NK-92 treated with Interleukin-12 subunit alpha and Interleukin-12 subunit beta, amount 100 ng/mL, for 24 hours (cell line): ENCODE measurements at places on chromosomes 2 and 18.

- DNase-seq: no peak
Observed at GRCh38 chr2:230944757-230945372, 19.8 kb upstream of the GPR55 start.

DNA sequence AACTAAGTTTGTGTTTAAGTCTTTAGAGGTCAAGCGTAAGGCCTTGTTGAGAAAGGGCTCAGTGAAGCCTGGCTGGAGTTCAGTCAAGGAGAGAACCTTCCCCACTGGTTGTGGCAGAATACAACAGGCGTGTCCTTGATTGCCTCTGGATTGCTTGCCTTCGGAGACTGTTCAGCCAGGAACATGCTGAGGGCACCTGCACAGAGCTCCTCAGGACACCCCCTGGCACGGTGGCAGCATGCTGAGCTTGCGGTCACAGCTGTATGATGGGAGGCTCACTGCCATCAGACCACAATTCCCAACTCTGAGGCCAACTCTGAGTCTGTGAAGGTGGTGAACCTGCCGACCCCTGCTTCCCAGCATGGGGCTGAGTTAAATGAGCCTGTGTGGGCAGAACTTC, 130.0 kb downstream of the LPIN1 start:
- no peak for DNase-seq

DNA sequence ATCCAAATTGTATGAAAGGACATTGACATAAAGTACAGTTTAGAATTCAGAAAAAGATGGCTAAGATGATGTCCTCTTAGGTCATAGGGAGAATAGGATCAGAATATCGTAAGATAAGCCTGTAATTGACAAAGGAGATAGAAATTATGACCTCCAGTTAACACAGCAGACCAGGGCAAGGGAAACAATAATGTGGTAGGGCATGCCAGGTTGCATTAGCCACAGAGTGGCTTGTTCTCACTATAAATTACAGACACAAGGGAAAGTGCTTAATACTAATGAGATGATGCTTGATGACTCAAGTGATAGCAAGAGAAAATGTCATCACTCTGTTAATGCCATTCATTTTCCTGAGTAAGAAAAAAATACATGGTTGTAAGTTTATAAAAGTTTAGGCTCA, 48.9 kb upstream of the LRP1B start:
- no peak for DNase-seq

GRCh38 chr2:101698014-101698843, 722 bp downstream of the MAP4K4 start:
- DNase-seq: no peak

- no peak for DNase-seq
Observed at GRCh38 chr2:37865640-37866039, 59.4 kb upstream of the RMDN2 start.

DNA sequence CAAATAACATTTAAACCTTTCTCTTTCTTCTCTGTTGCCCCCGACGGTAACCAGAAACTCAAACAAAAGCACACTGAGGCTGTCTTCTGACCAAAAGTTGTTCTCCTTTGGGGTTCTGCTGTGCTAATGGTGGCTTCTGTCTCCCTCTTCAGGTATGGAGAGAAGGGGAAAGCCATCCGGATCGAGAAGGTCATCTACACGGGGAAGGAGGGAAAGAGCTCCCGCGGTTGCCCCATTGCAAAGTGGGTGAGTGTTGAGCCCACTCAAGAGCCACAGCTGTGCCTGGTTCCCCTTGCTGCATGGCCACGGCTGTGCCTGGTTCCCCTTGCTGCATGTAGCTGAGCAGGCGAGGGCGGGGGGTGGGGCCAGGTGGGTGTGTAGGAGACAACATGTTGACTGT, 67.4 kb downstream of the BOLA3 start:
- no peak for DNase-seq

- DNase-seq: no peak
Observed at GRCh38 chr2:22282916-22283315, 1102.1 kb upstream of the KLHL29 start.

- no peak for DNase-seq
Observed at GRCh38 chr2:9809064-9809356, 34.3 kb upstream of the TAF1B start.

- DNase-seq: no peak
Observed at GRCh38 chr2:5985536-5986385, 293.6 kb downstream of the SOX11 start.

DNA sequence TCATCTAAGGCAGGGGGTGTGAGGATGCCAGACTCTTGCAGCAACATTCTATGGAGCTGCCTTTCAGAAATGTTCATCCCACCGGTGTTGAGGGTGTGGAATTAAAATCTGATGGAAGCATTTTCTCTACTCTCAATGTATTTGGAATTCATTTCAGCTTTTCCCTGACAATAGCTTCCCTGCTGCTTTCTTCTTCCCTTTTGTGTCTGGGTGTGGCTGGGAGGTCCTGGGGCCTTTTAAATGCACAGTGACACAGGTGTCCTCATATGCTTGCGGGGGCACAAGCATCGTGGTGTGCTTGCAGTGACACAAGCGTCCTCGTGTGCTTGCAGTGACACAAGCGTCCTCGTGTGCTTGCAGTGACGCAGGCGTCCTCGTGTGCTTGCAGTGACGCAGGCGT, 43.4 kb upstream of the ASB18 start:
- DNase-seq: no peak

- no peak for DNase-seq
Observed at GRCh38 chr2:69165091-69165880, 152.3 kb downstream of the ANTXR1 start.

DNA sequence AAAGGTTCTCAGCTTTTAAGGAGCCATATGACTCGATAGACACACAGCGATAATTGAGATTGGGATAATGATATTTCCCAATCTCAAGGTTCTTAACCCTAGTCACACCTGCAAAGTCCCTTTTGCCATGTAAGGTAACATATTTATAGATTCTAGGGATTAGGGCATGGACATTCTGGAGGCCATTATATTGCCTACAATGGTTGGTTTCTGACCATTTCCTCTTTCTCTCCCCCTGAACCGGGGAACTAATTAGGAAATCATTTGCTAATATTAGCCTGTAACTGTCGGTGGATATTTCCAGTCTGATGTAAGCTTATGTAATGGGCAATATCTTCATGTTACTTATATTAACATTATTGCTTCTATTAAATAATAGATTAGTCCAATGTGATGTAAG, 40.8 kb upstream of the ARHGAP15 start:
- no peak for DNase-seq

- no peak for DNase-seq
Observed at GRCh38 chr18:52344881-52345280, 4.9 kb downstream of the DCC start.

DNA sequence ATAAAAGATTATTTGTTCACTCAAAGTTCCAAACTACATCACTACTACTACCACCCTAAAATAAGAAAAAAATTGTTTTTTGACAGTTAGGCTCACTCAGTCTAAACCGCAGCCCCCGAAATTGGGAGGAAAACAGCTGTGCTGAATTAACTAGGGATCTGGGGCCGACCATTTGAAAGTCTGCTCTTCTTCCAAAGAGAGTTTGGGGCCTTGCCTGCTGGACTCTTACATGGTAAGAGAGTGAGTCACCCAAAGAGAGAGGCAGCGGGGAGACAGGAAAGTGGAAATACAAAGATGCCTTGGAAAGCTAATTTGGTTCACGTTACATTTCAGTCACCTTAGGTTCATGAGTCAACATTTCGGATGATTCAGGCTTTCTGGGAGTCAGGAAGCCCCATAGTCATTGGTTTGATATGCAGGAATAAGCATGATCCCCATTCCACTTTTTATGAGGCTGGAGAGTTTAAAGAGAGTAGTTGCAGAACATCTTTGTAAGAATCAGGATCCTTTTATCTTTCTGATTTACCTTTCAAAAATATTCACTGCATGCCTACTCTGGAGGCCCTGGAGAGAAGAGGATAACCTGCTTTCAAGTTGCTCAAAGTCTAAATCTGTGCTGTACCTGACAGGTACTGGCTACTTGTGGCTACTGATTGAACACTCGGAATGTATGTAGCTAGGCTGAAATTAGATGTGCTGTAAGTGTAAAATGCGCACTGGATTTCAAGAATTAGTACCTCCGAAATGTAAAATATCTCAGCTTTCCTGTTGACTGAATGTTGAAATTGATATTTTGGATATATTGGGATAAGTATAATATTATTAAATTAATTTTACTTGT, 995 bp upstream of the RTN4 start:
- peak; percentile 8 for DNase-seq

- DNase-seq: peak; percentile 45
Observed at GRCh38 chr18:23918395-23919032, 96.0 kb upstream of the TTC39C start.

DNA sequence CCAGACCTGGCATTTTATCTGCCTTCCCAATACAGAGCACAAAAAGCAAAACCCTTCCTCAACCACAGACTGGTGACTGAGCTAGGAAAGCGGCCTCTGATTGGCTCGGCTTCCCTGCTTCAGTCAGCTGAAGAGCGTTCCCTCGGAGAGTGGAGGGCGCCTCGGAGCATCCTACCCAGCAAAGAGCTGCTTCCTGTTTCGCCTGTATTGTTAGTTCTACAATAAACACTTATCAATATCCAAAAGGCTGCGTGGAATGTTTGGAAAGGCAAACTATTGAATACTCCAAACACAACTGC, 125.0 kb downstream of the CACNB4 start:
- no peak for DNase-seq

GRCh38 chr2:207230261-207231105, 64.7 kb upstream of the KLF7 start:
- no peak for DNase-seq

DNA sequence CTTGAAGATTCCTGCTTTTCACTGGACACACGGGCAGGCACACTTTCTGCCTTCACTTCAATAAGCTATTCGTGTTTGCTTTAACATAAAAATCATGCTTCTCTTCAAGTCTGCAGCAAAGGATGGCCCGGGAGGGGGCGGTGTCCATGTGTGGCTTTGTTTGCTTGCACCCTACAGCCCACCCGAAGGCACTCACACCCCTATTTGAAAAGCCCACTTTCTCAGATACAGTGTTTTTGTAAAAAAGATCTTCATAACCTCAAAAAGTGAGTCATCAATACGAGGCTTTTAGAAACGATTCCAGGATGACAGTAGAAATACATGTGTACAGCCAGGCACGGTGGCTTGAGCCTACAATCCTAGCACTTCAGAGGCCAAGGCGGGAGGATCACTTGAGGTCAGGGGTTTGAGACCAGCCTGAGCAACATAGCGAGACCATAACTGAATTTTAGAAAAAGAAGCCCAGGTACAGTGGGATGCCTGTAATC, 36.5 kb upstream of the HPCAL1 start:
- DNase-seq: no peak

- no peak for DNase-seq
Observed at GRCh38 chr2:74735564-74735963, 81.5 kb downstream of the SEMA4F start.

- no peak for DNase-seq
Observed at GRCh38 chr2:47485751-47486300, 82.9 kb downstream of the MSH2 start.

DNA sequence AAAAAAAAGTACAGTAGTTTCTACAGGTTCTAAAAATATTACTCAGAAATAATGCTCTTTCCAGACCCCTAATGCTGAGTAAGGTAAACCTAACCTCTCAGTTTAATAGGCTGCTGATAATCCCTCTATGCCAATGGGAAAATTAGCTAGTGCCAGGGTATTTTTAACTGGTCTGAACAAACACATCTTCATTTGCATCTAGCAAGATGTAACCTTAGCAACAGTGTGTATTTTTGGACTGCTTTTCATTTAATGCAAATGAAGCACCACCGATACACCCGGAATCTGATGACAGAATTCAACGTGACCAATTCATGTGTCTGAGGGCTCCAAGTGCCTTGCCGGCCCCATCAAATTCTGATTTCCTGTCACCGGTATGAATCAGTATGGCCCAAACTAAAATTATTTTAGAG, 47.4 kb upstream of the CYRIA start:
- no peak for DNase-seq

DNA sequence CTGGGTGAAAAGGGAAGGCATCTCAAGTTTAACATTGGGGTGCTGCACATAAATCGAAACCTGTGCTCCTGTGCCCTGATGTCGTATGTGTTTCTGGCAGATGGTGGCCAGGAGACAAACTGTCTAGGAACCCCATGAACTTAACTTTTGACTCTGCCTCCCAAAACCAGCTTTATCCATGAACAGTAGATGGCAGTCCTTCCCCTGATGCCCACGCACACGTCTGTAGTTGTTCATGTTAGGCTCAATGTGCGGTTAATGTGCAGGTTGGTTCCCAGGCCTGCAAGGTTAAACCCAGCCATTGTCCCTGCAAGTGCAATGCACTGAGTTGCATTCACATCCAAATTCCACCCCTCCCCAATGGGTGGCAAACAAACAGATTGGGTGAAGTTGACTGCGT, 44.1 kb upstream of the SIX3 start:
- no peak for DNase-seq

- DNase-seq: no peak
Observed at GRCh38 chr2:238456449-238456848, 29.7 kb downstream of the ASB1 start.

GRCh38 chr2:120290737-120291136, 38.1 kb downstream of the RALB start:
- no peak for DNase-seq

- DNase-seq: no peak
Observed at GRCh38 chr18:49886891-49887764, 73.8 kb upstream of the ACAA2 start.

DNA sequence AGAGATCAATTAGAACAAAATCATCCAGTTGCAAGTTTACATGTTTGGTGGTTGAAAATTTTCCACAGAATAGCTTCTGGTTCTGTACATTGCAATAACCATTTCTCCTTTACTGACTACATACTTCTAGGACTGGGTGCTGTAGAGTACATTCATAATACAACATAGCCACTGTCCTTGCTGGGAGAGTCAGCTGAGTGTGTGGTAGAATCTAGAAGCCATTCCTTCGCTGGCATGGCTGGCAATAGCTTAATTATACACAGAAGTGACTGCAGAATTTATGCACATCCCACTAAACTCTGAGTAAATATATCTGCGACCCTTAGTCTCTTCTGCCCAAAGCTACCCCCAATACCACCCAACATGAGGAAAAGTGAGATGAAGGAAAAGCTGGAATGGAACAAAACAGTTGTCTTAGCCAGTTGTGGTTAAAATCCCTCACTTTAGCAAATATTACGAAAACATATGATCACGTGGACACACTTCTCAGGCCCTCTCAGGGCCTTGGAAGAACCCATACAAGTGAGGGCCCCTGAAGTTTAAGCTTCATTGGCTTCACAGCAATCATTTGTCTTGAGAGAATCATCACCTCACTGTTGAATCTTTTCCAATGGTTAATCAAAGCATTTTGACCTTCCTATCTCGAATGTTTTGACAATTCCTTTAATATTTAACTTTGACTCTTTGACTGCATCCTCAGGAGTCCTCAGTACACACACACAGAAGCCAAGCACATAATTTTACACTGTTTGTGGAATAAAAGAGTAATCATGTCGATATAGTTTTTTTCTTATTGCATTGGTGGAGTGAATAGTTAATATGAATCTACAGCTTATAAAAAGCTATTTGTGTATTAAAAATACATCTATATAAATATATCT, 225.1 kb downstream of the ZNF385B start:
- no peak for DNase-seq

DNA sequence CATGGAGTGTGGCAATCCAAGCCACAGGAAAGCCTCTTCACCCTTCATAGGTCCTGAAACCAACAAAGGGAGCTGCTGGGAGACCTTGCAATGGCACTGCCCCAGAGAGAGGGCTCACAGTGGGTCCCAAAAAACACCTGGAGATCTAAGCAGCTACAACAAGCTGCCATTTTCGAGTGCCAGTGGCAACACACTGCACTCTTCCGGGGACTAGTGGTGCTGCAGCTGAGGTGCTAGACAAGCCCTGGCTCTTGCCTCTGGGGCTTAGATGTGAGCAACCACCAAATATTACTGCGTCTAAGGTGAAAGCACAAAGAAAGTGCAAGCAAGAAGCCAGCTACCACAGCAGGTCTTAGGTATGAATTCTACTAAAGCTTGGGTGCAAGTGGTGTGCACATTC, 192.9 kb downstream of the NOL4 start:
- no peak for DNase-seq
